ENCODE measurements at places on chromosomes 3 and 15.

- no peak for DNase-seq
These were observed 713.3 kb upstream of the GBE1 start for GRCh38 chr3:82474711-82475110.

DNA sequence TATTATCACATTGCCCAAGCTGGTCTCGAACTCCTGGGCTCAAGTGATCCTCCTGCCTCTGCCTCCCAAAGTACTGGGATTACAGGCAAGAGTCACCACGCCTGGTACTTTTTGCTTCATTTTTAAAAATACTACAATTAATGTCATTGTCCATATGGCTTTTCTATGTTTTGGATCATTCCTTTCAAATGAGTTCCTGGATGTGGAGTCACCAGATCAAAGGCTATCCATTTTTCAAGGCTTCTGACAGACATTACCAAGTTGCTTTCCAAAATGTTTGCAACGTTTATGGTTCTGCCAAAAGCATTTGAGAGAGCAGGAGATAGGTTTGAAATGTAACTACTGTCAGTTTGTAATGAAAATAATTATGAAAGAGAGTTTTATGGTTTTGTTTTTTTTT, 34.2 kb upstream of the BCL2L10 start:
- no peak for DNase-seq

DNA sequence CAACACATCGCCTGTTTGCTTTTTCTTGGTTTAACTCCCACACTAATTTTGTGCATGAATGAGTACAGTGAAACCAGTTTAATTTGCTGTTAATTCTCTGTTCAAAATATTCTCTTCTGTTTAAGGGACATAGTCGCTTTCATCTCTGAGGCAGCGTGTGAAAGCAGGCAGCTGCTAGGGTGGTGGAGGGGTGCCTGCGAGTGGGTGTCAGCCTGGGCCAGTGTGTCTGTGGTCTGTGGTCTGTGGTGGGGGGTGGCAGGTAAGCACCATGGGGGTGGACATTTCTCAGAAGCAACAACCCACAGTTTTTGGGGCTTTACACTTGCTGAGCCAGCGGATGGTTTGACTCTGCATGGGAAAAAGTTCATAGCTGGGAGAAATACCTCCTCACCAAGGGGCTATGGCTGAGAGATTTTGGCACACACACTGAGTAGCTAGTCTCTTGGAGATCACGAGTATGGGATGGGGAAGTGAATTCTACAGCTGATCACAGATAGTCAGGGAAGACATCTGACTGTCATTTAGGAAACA, 109.2 kb downstream of the EPHB1 start:
- peak; percentile 81 for DNase-seq

DNA sequence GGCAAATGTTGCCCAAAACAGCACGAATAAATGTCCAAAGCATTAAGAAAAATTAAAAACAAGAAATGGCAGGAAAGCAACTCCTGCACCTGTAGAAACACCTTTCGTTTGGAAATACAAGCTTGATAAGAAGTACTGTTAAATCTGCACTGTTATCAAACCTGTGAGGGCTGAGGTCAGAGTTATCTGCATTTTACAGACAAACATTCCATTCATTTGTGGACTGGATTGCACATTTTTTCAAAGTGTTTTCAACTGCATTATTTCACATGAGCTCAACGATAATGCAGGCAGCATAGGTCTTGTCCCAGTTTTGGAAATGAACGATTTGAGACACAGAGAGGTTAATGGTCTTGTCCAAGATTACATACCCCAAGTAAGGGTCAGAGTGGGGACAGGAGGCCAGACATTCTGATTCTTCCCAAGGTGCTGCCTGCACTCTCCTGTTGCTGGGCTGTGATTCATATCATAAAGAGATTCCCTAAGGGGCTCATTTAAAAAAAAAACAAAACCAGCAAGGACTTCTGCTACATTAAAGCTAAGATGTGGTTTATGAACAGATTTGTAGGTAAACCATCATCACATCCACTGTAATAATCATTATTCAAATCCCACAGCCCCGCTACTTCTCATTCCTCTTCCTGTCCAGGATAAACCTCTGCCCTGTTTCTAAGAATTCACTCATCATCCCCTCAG, 13.0 kb downstream of the GUCA1C start:
- no peak for DNase-seq

DNA sequence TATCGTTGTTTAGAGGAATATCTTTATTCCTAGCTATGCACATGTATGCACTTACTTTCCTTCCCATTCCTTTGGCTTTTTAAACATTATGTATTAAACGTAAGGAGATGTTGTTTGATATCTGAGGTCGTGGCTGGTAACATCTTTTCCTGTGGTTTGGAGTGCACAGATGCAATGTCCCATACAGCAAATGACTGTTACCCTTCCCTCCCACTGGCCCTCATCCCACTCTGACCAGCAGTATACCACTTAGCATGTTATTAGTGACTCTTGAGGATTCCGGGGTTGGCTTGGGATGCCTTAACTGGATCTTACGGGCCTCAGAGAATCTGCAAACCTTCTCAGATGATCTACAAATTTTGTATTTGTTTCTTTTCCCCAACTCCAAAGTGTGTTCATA, 34.5 kb downstream of the TGFBR2 start:
- DNase-seq, result no peak

- no peak for DNase-seq
These were observed 673 bp upstream of the HCLS1 start for GRCh38 chr3:121661376-121661775.

- DNase-seq, result peak; percentile 45
These were observed 7.2 kb downstream of the RTF1 start for GRCh38 chr15:41423979-41424659.

- DNase-seq, result no peak
These were observed 65.5 kb downstream of the GALK2 start for GRCh38 chr15:49235446-49236124.

GRCh38 chr15:71736286-71736947, 73.9 kb upstream of the NR2E3 start:
- DNase-seq, result no peak

DNA sequence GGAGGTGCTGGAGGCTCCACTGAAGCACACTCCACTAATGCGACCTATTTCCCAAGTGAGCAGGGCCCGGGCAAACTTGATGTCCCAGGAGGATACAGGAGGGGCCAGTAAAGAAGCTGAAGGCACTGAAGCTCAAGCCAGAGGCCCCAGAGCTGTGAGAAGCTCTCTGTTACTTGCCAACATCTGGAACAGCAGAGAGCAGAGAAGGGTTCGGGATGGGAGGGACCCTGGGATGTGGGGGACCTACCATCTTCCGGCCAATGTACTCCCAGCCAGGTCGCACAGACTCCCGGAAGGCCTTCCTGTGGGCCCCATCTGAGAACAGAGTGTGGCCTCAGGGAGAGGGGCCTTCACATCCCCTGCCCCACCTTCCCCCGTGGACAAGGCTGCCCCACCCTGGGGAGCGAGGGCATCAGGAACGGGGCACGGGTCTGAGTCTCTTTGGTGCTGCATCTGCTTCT, 3.1 kb downstream of the HHATL start:
- peak; percentile 83 for DNase-seq
